OCI-M1 (cell line): ENCODE measurements at places on chromosomes 7 and 10.

DNA sequence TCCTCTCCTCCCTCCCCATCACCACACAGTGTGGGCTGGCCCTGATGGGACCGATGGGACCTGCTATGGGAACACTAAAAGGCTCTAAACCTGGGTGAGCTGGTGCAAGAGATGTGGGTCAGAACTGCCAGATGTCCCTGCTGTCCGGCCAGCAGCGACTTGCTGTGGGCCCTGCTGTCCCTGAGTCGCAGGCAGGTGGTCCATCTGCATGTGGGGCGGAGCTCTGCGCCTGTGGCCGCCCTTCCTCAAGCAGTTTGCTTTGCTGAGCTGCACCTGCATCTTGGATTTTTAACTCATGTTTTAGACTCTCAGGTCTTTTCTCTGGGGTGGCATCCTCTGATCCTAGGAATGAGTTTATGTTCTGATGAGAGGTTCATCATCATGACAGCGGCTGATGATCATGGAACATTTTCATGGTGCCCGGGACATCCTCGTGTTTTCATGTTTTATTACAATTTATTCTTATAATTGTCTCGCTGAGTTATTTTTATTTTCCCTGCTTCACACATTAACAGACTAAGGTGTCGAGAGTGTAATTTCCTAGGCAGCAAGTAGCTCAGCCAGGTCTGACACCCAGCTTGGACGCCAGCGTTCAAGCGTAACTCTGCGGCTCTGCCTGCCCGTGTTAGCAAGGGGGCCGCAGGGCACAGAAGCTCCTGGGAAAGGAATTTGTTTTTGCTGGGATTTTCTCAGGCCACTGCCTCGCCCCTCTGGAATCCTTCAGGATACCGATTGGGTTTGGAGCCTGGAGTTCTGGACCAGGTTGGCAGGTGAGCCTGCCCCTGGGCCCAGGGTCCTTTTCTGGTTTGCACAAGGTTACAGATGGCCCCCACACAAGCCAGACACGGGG lies 615.2 kb upstream of the FOXK1 start:
- DNase-seq: no peak

- no peak for DNase-seq
Observed at GRCh38 chr10:92342796-92343195, 51.8 kb downstream of the MARCHF5 start.

DNA sequence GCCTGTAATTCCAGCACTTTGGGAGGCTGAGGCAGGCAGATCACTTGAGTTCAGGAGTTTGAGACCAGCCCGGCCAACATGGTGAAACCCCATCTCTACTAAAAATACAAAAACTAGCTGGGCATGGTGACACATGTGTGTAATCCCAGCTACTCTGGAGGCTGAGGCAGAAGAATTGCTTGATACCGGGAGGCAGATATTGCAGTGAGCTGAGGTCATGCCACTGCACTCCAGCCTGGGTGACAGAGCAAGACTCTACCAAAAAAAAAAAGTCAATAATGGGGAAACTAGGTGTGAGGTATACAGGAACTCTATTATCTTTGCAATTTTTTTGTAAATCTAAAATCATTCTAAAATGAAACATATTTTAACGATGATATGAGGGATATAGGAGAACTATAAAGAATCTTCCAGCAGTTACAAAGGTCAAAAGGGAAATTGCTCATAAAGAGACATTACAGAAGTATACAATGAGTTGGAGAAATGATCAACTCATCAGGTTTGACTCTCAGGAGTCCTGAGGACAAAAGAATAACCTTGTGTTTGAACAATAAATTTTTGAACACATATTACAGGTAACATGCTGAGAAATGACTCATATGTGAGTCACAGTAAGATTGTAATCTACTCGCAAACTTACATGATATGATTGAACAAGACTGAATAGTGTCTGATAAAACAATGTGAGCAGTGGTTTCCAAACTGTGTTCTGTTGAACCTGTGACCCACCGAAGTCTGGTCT lies 272.6 kb downstream of the FGFR2 start:
- DNase-seq: no peak

GRCh38 chr10:76759681-76760080 lies 877.9 kb downstream of the KCNMA1 start:
- no peak for DNase-seq

- DNase-seq: peak; percentile 90
Observed at GRCh38 chr10:7956508-7956907, 98.0 kb upstream of the GATA3 start.

DNA sequence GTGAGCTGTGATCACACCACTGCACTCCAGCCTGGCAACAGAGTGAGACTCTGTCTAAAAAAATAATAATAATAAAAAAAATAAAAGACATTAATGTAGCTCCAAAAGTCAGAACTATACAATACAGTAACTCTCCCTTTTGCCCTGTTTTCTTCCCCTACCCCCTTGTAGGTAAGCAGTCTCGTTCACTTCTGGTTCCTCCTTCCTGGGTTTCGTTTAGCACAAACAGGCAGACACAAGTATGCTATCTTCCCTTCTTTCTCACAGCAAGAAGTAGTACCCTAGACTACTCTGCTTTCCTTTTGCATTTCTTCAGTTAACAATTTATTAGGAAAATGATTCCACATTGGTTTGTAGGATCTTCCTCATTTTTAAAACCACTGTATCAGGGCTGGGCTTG lies 33.1 kb downstream of the PDSS1 start:
- DNase-seq: no peak

GRCh38 chr7:113159746-113160339 lies 41.5 kb upstream of the SMIM30 start:
- DNase-seq: peak; percentile 51

- DNase-seq: no peak
Observed at GRCh38 chr10:52027055-52027705, 286.9 kb upstream of the DKK1 start.

- peak; percentile 62 for DNase-seq
Observed at GRCh38 chr7:80858141-80858903, 60.5 kb downstream of the SEMA3C start.
